Stimulated activated CD8-positive, alpha-beta memory T cell treated with anti-CD3 and anti-CD28 coated beads, Interleukin-15, amount 100 ng/mL, for 1 hour (primary cell): ENCODE measurements at places on chromosomes 5 and 9.

- DNase-seq, result no peak
Observed at GRCh38 chr9:98150721-98151120, 31.7 kb upstream of the TRIM14 start.

- DNase-seq, result no peak
Observed at GRCh38 chr5:147733075-147733474, 49.5 kb downstream of the JAKMIP2 start.

- no peak for DNase-seq
Observed at GRCh38 chr5:40308867-40309266, 370.8 kb upstream of the PTGER4 start.

GRCh38 chr5:171961117-171961516, 45.3 kb downstream of the FBXW11 start:
- DNase-seq, result no peak

DNA sequence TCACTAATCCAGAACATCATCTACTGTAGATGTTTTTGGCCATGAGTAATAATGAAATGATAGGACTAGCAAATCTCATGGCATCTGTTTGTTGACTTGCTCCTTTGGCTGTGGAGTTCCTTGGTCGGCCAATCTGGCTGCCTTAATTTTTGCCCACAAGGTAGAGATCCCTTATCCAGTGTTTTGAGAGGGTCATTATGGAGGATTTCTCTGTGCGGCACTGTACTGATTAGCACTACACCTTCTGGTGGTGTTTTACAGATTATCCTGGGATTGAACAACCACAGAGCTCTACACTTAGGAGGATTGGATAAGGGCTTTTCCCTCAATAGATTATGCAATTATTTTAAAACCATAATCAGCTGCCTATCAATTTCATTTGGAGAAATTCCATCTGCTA, 3.2 kb upstream of the ENHO start:
- DNase-seq, result no peak

- no peak for DNase-seq
Observed at GRCh38 chr5:108093186-108093585, 288.7 kb downstream of the FBXL17 start.

DNA sequence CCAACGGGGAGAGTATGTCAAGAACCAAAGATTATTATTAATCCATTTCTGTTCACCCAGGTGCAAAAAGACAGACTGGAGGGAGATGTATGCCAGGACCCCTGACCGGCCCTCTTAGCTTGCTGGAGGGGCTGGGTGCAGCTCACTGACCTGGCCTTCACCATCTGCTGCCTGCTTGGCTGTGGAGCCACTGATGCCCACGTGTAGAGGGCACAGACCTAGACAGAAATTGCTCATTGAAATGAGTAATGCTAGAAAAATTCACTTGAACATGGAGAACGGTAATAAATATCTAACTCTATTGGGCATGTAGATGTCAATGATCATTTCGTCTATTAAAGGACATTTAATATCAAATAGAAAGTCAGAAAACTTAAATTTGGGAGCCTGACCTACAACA, 58.8 kb upstream of the ERCC6L2 start:
- DNase-seq, result no peak

DNA sequence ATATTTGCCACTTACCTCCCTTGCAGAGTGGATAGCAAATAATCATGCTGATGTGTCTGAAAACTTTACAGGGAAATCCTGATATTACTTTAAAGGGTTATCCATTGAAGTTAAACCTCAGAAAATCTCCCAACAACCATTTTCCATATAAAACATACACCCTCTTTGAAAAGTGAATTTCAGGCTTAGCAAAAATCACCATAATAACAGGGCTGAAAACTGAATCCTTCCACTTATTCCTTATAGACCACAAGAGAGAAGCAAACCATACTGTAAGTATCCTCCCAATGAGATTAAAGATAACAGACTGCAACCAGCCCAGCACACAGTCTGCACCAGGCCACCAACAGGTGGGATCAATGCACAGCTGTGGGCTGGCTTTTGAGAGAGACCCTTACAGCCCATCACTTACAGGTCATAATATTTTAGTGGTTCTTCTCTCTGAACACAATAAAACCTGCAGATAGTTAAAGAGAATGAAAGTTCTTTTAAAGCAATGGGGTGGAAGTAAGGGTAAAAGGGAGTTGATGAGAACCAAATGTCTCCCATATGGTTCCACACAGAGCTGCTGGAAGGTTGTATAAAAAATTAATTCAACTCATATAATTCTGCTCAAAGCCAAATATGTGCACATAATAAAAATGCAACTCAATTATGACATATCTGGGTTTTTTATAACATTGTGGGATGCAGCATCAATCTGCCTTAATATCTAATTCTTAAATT, 376.2 kb upstream of the GRAMD2B start:
- DNase-seq, result no peak

DNA sequence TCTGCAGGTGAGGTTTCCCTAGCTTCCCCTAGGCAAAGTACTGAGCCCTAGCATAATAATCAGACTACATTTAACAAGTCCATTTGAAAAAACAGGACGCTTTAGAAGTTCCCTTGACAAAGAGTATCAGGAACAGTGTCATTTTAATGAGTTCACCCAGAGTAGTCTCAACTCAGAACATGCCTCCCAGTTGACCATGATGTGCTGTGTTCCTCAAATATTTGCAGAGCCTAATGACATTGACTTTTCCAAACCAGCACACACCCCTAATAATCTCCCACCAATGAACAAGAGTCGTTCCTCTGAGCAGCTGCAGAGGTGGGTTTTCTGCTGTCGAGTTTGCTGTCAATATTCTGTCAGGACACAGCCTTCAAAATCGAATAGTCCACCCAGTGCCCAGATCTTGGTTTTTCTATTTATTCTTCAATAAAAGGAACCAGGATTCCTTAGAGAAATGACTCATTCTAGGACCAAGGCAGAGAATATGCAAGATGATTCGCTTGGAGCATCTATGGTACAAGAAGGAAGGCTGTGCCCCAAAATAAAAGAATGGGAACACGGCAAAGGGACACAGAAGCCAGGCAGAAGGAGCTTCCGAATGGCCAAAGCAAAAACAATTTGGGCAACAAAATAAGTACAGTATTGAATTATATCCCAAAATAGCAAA, 57.6 kb downstream of the OTULIN start:
- no peak for DNase-seq

- no peak for DNase-seq
Observed at GRCh38 chr5:164094291-164094690, 588.9 kb downstream of the MAT2B start.

DNA sequence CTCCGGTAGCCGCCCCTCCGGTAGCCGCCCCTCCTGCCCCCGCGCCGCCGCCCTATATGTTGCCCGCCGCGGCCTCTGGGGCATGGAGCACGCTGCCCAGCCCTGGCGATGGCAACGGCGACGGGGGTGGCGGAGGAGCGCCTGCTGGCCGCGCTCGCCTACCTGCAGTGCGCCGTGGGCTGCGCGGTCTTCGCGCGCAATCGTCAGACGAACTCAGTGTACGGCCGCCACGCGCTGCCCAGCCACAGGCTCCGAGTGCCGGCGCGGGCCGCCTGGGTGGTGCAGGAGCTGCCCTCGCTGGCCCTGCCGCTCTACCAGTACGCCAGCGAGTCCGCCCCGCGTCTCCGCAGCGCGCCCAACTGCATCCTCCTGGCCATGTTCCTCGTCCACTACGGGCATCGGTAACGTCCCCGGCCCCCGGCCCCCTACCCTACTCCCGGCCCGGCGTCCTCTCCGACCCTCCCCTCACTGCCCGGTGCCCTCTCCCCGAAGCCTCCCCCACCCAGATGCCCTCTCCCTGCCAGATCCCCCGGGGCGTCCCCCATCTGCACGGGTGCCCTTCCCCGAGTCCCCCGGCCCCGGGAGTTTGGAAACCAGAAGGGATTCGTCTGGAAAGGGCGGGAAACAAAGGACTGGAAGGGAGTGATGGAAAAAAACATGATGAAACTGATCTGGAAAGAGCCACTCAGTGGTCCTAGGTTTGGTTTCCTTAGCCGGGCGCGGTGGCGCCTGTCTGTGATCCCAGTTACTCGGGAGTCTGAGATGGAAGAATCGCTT, 417 bp downstream of the SRD5A1 start:
- DNase-seq, result no peak

DNA sequence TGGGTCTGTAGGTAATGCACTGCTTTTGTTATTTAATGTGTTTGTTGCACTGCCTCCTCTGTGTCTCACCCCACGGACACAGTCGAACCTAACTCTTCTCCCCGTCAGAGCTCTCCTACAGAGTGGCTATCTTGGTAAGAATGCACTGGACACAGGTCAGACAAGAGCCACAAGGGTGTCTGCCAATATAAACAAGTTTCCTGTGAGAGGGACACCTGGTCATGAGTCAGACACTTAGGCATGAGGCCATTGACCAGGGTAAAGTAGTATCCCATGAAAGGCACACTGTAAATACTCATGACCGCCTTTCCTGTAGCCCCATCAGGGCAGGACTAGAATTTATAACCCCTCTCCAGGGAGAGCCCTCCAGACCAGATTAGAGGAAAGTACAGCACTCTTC, 115.5 kb downstream of the SLC12A2 start:
- no peak for DNase-seq

DNA sequence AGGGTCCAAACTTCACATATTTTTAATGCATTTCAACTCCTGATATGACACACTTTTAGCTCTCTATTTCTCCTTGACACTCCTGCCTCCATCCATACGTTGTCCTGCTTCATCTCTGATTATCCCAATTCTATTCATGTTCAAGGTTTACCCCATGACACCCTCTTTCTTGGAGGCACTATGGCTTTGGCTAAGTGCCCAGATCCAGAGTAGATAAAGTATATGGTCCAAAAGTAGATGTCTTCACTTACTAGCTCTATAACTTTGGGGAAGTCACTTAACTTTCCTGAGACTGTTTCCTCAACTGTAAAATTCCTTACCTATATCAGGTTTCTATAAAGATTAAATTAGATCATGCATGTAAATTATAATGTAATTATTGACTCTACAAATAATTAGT, 36.1 kb downstream of the SLC22A5 start:
- DNase-seq, result no peak

DNA sequence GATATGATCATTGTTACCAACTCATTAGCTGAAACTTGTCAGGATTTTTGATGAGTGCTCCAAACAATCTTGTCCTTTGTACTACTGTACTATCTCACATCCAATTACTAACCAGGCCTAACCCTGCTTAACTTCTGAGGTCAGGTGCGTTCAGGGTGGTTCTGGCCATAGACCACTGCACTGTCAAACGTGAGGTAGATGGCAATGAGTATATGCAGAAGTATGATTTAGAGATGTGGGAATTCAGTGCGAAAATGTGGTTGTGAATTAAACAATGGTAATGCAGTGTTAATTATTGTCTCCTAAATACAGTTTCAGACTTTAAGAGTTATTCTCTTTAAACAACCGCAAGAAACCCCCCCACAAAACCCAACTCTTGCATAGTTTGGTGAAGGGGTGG, 86.5 kb downstream of the ANKRD55 start:
- DNase-seq, result no peak

DNA sequence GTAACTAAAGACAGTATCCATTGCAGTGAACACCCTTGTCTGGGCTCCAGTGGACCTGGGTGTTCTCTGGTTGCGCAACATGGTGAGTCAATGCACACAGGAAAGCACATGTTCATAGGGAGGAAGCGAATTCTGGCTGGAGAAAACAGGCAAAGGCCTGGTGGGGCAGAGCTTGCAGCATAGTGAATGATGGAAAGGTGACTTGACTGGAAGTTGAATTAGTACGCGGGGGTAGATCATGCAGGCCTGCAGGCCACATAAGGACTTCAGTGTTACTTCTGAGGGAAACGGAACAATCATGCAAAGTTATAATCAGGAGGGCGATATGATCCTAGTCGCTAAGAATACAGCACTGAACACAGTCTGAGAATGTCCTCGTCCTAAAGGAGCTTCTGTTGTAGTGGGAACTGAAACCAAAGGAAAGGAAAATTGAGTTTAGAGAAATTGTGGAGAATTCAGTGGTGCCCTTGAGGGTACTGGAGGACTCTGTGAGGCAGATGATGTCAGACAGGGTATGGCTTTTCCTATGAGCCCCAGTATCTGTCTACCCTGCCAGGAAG, 71.9 kb upstream of the RANBP3L start:
- DNase-seq, result no peak

DNA sequence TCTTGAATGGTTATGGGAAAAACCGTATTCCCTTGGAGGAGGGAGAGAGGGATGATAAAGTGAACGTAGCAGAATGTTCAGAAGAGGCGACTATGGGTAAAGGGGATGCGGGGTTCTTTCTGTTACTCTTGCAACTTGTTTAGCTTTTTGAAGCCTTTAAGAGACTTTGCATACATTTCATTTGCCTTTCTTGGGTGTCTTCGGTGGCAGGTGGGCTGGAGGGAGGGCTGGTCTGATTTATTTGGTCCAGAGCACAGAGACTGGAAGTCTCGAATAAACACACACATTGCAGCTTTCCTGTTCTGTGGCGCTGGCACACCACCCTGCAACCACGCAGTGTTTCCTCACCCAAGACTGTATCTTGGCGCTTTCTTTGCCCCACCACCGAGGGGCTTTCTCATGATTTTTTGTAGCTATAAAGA, 23.2 kb downstream of the TTF1 start:
- no peak for DNase-seq

DNA sequence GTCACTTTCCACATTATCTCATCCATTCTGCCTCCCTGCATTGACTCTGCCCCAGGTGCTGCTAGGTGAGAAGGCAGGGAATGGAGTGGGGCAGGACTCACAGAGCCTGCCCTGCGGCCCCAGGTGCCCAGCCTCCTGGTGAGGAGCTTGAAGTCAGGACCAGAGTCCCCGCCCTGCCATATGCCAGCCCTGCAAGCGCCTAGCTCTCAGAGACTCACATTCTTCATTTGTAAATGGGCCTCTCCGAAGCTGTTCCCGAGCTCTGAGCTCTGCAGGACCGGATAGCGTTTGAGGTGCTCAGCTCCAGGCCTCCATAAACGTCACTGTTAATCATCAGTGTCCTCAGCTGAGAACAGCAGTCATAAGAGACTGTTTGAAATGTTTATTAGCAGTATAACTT, 75.1 kb upstream of the STXBP1 start:
- no peak for DNase-seq

DNA sequence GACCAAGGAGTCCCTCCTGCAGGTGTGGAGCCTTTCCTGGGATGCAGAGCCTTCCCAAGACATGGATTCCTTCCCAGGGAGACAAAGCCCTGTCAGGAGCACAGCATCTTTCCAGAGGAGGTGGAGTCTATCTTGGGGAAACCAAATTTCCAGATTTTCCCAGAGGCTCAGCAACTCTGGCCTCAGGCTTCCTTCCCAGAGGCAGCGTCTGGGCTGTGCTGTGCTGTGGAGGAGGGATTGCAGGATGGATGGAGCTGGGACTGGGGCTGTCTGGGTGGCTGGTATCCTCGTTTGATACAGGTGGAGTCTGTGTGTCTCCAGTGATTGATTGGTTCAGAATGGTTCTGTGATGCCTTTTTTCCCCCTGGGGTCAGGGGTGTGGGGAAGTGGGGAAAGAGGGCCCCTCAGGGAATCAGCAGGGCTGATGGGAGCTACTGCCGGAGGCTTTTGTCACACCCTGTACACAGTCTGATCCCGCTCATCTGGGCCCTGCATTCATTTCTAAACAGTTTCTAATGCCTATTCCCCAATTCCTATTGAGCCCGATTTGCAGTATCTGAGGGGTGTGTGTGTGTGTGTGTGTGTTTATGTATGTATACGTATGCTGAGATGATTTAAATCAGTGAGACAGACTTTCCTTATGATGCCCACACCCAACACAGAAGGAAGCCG, 16.0 kb downstream of the OR13J1 start:
- DNase-seq, result no peak

GRCh38 chr9:2478421-2478820, 143.2 kb upstream of the VLDLR start:
- DNase-seq, result no peak

- DNase-seq, result no peak
Observed at GRCh38 chr5:89418407-89419085, 535.6 kb upstream of the MEF2C start.
